ENCODE measurements at places on chromosomes 7 and 10.
A peak's percentile ranks its signal among the peaks of the same experiment; 100 is the strongest.

- DNase-seq: no peak
Measured at GRCh38 chr7:5492020-5492635, 68.5 kb upstream of the TNRC18 start.

- DNase-seq: no peak
Measured at GRCh38 chr7:139838876-139839275, 9.8 kb downstream of the TBXAS1 start.

GRCh38 chr10:118729200-118729599 is 25.6 kb downstream of the CACUL1 start:
- no peak for DNase-seq

DNA sequence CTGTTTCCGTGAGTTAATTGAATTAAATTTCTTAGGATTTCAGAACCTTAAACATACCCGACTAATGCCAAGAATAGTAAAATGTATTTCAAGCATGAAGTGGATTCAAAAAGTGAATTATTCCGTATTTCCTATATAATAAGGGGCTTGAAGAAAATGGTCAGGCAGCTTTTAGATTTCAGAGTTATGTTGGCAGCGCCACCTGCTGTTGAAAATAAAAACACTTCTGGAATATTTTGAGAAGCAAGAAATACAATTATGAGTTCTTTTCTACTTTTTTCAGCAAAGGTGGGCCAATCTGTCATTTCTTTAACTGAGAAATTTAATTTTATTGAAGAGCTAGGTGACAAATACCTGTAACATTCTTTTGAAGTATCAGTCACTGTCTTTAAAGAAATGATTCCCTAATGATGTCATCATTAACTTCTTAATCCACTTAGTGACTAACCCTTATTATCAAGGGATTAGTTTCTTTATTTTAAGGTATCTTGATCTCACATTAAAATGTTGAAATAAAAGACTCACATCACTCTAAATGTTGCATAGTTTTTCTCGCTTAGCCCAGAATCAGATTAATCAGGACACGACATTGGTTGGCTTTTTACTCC is 36.6 kb upstream of the AGR3 start:
- DNase-seq: peak; percentile 44

DNA sequence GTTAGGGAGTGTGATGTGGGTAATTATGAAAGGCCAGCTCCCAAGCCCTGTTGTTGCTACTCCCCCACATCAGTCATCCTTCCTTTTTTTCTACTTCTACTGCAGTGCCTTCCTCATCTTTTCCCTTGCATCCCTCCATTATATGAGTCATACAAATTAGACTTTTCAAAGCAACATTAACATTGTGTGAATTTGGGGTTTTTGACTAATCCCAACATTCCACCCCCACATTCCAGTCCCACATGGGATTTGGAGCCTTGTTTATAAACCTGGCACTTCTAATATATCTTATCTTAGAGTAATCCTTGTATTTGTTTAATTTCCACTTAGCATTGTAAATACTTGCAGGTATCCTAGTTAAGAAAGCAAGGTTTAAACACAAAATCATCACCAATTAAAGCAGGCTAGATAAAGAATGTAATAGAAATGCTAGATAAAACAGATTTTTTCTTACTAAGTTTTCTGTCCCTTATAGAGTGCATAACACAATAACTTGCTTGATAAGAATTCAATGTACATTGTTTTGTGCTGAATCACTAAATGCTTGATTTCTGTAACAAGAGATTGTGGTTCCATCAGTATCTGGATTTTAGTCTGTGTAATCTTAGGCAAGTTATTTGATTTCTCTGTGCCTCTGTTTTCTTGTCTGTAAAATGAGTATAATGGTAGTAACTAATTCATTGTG is 165.8 kb downstream of the CFTR start:
- no peak for DNase-seq

GRCh38 chr7:24987331-24987842 is 7.4 kb upstream of the OSBPL3 start:
- DNase-seq: no peak

GRCh38 chr10:6562221-6562620 is 17.9 kb downstream of the PRKCQ start:
- no peak for DNase-seq

DNA sequence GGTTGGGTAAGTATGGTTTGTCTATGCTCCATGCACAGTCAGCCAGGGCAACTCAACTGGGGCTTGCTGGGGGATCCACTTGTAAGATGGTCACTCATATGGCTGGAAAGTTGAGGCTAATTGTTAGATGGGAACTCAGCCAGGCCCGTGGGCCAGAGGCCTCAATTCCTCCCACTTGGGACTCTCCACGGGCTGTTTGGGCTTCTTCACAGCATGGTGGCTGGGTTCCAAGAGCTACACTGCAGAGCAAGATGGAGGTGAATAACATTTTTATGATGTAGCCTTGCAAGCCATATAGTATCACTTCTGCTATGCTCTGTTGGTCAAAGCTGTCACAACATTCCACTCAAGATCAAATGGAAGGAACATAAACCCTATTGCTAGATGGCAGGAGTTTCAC is 39.2 kb downstream of the ELMO1 start:
- peak; percentile 6 for DNase-seq

DNA sequence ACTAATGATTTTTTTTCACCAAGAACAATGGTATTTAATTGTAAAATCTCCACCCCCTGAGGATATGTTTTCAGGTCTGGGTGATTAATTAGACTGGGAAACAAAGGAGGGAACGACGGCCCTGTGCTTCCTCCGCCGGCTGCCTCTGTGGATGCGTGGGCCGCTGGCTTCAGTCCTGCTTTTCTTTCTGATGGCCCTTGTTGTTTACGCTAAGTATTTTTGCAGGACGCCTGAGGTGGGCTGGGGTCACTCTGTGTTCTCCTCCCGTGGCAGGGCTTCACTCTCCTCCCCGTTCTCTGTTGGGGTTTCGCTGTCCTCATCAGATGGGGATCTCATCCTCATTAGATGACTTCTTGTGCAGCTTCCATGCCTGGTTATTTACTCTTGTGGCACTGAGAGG is 5.2 kb upstream of the ACBD5 start:
- no peak for DNase-seq

DNA sequence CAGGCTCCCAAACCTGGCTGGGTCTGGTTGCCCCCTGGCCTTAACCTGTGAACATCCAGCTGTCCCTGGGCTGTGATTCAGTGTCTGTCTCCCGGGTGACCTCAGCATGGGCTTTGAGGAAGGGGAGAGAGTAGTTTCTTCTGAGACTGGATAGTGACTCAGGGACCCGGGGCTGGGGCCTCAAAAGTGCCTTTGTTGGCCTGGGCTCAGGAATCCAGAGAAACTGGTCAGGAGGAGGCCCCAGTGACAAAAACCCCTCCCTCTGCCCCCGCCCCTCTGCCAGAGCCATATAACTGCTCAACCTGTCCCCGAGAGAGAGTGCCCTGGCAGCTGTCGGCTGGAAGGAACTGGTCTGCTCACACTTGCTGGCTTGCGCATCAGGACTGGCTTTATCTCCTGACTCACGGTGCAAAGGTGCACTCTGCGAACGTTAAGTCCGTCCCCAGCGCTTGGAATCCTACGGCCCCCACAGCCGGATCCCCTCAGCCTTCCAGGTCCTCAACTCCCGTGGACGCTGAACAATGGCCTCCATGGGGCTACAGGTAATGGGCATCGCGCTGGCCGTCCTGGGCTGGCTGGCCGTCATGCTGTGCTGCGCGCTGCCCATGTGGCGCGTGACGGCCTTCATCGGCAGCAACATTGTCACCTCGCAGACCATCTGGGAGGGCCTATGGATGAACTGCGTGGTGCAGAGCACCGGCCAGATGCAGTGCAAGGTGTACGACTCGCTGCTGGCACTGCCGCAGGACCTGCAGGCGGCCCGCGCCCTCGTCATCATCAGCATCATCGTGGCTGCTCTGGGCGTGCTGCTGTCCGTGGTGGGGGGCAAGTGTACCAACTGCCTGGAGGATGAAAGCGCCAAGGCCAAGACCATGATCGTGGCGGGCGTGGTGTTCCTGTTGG is at the start of gene CLDN4:
CLDN4 (plus strand) TSS at position 316 of the 903 bp plus-strand sequence; CDS start at position 522, 206 bp downstream.
- no peak for DNase-seq

DNA sequence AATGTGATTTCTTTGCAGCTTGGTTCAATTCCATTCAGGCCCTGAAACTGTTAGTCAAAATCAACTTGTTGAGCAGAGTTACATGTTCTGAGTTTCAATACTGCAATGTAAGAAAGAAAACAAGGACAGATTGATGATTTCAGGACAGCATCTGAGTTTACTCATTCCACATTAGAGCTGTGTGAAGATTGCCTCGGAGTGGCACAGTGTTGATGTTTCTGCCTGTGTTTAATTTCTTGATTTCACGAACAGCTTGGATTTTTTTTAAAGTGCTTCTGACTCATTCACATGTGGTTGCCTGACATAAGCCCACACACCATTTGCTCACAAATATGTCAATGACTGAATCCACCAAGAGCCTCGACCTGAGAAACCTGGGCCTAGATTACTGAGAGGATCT is 101.2 kb upstream of the PARD3 start:
- DNase-seq: peak; percentile 4

DNA sequence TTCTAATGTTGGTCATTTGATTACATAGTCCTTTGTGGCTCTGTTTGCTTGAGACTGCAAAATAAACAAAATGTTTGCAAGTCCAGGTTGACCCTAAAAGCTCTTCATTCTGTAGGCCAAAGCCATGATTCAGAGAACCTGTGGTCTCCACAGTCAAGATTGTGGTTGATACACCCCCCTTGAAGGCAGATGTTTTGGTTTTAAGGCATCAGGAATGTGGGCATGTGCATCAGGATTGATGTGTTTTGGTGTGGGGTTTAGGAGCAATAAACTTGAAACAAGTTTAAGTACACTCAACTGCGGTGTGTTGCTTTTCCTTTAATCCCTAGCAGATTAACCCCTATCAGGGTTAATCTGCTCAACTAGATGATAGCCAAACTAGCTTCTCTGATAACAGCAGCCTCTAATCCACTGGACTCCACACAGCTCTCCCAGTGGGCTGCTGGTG is 379.1 kb upstream of the GALNT17 start:
- DNase-seq: no peak

- DNase-seq: no peak
Measured at GRCh38 chr10:43208147-43209073, 58.5 kb downstream of the RASGEF1A start.

- no peak for DNase-seq
Measured at GRCh38 chr7:87506246-87507180, 31.0 kb upstream of the ABCB4 start.

- no peak for DNase-seq
Measured at GRCh38 chr10:117214401-117214800, 17.1 kb downstream of the KCNK18 start.

GRCh38 chr10:29849126-29849833 is 210.1 kb downstream of the JCAD start:
- no peak for DNase-seq

DNA sequence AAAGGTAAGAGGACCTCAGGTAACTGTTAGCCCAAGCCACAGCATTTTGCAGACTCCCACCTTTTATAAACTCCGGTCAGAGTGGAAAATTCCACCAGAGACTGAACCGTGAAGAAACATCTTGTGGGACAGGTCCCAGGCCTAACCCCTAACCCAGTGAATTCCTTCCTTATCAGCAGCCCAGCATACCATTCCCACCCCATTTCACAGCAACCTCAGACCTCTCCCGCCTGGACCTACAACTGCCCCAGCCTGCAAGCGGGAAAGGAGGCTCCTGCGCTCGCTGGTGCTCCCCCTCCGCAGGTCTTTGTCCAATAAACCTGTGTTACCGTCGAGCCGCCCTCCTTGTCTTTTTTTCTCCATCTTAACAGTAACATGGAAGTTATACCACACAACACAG is 736.6 kb downstream of the MAGI2 start:
- DNase-seq: no peak

DNA sequence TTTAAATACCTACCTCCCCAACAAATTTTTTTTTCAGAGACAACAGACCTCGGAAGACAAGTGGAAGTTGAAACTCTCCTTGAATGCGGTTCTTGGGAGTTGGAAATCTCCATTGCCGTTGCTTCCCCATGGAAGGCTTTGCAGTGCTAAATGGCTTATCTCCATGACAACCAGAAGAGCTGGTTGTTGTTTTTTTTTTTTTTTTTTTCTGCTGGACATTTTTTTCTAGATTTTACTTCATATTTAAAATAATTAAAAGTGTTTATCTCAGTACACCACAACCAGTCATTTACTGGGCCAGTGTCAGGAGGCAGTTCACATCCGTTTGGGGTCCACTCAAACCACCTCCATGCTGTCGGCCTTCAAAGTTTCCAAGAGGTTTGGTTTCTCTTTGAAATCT is 348.5 kb upstream of the PRKCQ start:
- peak; percentile 39 for DNase-seq

DNA sequence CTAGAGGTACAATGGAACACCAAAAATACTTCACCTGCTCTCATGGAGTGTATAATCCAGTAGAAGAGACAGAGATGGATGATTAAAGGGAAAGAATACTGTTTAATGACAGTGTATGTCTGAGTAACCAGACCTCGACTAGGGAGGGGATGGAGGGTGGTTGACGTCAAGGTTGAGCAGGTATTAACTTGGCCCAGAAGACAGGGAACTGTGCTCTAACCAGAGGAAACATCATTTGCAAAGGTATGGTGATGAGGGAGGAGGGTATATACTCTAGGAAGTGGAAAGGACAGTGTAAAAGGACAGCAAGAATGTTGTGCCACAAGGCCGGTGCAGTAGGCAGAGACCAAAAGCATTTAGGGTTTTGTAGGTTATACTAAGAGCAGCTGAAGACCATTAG is 2.9 kb downstream of the MIOS start:
- no peak for DNase-seq

GRCh38 chr7:30521532-30521931 is 16.9 kb upstream of the GGCT start:
- no peak for DNase-seq

DNA sequence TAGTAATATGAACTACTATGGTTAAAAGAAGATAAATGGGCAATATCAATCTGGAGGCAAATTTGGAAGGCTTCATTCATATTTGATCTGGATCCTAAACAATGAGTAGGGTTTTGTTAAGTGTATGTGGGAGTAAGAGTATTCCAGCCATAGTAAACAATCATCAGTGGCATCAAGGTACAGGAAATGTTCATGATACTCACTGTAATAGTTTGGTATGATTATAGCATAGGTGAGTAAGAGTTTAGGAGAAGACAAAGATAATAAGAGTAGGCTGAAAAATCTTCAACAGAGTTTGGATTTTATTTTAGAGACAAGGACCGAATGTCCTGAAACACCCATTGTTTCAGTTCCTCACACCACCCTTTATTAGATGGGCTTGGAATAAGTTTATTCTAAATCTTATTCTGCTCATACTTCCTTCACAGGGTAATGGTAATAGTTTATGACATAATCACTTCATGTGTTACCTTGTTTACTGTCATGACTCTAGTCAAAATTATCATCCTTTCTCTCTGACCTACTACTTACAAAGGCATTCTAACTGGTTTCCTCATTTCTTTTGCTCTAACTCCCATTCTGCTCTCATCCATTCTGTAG is 38.9 kb downstream of the BRAF start:
- no peak for DNase-seq

GRCh38 chr10:132390170-132390920 is 6.7 kb upstream of the PWWP2B start:
- DNase-seq: no peak

DNA sequence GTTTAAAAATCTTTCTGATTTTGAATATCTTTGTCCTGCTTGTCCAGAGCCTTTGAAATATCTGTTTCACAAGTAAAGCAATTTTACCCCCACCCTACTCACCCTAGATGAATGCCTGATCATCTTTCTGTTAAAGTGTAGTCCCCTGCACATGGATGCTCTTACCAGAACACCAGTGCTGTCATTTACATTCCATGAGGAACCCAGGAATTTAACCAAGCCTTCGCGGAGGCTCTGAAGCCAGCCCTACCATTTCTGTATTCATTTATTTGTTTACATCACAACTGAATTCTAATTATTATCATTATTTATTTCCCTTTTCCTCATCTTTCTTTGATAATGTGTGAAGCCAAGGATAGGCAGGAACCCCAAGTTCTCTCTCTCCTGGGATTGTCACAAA is 167.8 kb upstream of the MYO3A start:
- no peak for DNase-seq

Data from activated CD8-positive, alpha-beta T cell treated with anti-CD3 and anti-CD28 coated beads for 36 hours (primary cell).